ENCODE measurements at places on chromosomes 4 and X. TPM values are rescaled to one million over a fixed set of nuclear protein-coding genes. Genes with fewer than 3 reads are reported as not detected.
A peak's percentile ranks its signal among the peaks of the same experiment; 100 is the strongest.

ADGRG4 gene
- not detected for polyA plus RNA-seq

DNA sequence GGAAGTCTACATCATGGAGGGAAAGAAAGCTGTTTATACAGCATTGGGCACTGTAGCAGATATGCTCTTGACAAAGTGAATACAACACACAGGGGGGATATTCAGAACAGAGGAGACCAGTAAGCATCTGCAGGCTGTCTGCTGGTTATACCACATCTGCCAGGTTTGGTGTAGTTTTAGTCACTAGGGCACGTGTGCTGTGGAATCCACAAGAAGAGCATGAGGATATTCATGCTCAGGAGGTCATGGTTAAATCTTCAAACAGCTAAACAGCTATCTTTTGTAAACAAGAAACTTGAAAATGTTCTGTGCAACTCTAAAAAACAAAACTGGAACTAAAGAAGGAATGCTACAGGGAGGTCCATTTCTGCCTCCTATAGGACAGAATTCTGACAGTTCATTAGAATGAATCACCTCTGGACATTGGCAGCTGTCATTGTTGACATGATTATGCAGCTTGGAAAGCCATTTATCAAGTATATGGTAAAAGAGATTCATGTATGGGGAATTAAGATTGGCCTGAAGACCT, 175.8 kb downstream of the RCHY1 start:
- DNase-seq = no peak

DNA sequence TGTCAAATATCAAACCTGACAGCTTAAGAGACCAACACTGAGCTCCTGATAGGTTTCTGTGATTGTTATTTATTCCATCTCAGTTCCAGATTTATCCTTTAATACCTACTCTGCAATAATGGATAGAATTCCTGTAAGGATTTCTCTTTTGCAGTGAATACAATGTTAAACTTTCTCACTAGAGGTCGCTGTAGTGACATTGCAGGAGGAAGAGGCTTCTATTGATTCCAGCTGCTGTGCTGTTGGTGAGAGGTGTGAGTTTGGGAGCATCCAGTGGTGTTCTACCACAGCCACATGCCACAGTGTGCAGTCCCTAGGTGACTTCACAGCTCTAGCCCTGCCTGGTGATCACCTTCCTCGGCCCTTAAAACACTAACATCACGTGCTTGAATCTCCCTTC, 34.6 kb upstream of the DCAF8L2 start:
- no peak for DNase-seq

DNA sequence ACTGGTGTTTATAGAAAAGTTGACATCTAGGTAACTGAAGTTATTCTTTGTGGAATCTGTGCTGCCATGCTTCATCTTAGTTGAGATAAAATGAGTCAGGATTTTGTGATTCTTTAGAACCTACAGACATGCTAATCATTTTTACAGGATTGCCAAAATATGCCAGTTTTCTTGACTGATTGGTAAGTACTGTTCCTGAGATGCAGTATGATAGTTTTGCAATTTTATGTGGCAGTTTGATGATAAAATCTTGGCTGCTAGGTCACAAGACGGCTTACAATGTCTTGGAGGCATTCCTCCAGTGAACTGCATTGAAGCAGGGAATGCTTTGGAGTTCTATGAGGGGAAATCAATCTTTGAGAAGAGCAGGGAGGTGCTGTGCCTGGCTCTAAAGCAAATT, 104.4 kb upstream of the ESX1 start:
- DNase-seq = no peak

GRCh38 chr4:140568507-140569306, at the start of gene UCP1:
Gene UCP1 (minus strand): TSS chr4:140568961. CDS start chr4:140568729, 232 bp downstream.
- no peak for DNase-seq

GRCh38 chrX:2261831-2262667, 238.7 kb downstream of the DHRSX start:
- peak; percentile 61 for DNase-seq

GRCh38 chr4:91961504-91961903, 342.3 kb upstream of the GRID2 start:
- no peak for DNase-seq
